Fibroblast of mammary gland (primary cell): ENCODE measurements at places on chromosomes 2 and 18.

DNA sequence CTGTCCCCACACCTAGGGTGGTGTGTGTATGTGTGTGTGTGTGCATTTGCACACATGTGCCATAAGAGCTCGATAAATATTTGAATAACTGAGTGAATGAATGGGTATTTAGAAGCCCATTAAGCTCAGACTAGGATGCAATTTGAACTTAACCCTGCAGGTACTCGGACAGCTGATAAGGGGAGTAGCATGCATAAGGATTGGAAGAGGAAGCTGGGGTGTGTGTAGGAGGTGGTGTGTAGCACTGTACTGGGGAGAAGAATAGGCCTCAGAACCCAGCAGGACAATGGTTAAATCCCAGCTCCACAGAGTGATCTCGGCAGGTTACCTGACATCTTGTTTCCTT, 1.8 kb upstream of the KCNF1 start:
- no peak for DNase-seq

GRCh38 chr2:98465456-98466226, 21.0 kb downstream of the INPP4A start:
- DNase-seq = peak; percentile 39

- no peak for DNase-seq
Measured at GRCh38 chr2:191611614-191612013, 66.3 kb upstream of the NABP1 start.

- DNase-seq = peak; percentile 3
Measured at GRCh38 chr2:86107031-86107430, 996 bp downstream of the PTCD3 start.

DNA sequence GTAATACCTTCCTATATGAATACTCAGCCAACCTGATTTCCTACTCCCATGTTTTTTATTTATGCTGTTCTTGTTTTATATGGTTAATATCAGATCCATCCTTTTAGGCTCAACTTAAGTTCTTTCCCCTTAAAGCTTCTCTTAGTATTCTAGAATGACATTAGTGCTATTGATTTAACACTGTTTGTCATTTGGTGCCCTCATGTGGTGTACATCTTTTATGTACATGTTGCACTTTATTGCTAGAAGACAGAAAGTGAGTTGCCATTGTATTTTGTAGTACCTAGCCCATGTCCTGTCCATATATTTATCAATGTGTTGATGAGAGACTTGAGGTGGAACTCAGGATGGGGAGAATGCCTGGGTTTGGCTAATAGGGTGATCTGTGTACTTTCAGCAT, 2.5 kb downstream of the HTRA2 start:
- DNase-seq = peak; percentile 76

- no peak for DNase-seq
Measured at GRCh38 chr2:185736210-185736609, 2.4 kb upstream of the FSIP2 start.

GRCh38 chr18:61991836-61992235, 99.0 kb upstream of the RNF152 start:
- no peak for DNase-seq

DNA sequence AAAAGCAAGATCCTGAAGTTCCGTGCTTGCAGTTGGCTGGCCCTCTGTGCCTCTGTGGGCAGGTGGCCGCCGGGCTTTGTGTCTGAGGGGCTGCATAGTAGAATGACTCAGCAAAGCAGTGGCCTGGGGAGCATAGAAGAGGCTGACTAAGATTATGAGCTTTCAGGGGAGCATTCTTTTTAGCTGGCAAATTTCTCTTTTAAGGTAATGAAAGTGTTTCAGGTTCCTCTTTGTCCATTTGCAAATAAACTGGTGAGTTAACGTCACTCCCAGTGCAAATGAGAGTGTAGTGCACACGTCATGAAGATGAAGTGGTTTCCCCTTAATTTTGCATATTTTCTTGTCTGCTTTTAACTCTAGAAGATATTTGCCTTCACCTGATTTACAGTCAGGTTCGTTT, 98.6 kb downstream of the BCL2L11 start:
- DNase-seq = no peak

GRCh38 chr2:58131191-58132011, 84.8 kb downstream of the VRK2 start:
- peak; percentile 84 for DNase-seq

- no peak for DNase-seq
Measured at GRCh38 chr2:22375096-22375495, 1009.9 kb upstream of the KLHL29 start.

DNA sequence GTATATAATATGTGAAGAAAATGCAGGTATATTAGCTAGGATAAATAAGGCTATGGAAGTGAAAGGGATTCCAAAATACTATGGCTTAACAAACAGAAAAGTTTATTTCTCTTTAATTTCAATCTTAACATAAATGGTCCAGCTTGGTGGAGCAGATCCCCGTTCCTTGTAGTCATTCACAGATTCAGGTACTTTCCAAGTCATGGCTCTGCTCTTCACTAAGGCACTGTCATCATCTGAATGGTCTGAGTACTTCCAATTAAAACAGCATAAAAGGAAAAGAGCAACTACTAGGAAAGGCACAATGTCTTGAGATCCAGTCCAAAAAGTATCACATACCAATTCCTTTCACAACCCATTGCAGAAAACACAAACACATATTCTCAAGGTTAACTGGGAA, 63.4 kb downstream of the OLA1 start:
- no peak for DNase-seq

DNA sequence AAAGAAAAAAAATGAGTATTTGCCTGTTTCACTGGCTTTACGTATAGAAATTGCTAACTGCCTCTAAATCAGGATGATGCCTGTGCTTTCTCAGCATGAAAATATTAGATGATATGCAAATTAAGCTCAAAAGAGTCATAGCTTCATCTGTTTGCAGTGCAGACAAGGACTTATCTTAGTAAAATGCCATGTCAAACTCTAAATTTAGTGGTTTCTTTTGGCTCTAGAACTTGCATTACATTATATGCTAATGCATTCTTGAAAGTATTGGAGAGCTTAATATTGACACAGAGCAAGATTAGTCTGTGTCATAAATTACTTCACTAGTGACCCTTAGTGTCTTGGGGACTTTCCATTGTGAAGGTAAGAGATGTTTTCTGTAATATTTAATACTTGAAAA, 1109.1 kb upstream of the NRXN1 start:
- no peak for DNase-seq

GRCh38 chr2:150554046-150554445, 66.6 kb upstream of the RND3 start:
- no peak for DNase-seq

- DNase-seq = no peak
Measured at GRCh38 chr2:239238839-239239606, 161.8 kb downstream of the HDAC4 start.

DNA sequence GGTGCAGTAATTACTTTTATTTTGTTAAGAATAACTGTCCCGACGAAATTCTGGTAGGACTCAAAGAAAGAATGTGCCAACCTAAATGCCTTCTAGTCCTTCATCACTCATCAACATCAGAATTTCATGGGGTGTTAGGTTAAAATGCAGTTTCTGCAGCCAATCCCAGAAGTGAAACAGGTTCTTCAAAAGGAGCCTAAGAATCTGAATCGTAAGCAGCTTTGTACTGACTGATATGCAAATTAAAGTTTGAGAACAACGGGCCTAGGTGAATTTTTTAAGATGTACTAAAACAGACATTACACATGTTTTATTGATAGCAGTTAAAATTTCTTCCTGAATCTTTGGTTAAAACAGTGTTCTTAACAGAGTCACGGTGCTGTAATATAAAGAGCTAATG, 140.3 kb upstream of the ZC3H15 start:
- DNase-seq = no peak

GRCh38 chr18:46398625-46399024, 258.4 kb downstream of the LOXHD1 start:
- no peak for DNase-seq

DNA sequence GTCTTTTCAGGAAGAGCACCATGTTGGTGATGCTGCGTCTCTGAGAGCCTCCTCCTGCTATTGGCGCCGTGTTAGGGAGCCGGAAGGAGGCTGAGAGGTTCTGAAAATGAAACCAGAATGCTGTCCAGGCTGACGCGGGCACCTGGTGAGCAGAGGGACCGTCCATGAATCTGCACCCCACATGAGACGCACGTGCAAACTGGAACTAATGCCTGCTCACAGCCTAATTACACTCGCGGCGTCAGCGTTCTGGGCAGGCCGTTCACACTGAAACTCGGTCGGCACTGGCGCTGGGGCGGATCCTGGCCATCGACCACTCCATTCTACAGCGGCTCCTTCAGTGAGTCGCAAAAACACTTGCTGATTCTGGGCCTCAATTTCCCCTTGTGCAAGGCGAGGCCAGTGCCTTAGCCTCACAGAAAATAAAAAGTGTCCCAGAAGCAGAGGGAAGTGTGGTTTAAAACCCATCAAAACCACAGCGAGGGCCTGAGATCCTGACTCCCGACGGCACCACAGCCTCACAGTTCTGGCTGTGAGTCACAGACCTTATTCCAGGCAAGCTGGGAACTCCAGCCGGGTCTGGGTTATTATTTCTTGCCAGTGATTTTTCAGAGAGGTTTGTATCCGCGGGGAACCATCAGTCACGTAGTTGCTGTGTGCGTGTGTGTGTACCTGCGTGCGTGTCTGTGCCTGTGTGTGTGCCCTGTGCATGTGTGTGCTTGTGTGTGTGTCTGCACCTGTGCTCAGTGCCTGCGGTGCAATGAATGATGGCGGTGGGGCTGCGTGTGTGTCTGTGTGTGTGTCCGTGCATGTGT, 49.1 kb upstream of the CTDP1 start:
- no peak for DNase-seq

DNA sequence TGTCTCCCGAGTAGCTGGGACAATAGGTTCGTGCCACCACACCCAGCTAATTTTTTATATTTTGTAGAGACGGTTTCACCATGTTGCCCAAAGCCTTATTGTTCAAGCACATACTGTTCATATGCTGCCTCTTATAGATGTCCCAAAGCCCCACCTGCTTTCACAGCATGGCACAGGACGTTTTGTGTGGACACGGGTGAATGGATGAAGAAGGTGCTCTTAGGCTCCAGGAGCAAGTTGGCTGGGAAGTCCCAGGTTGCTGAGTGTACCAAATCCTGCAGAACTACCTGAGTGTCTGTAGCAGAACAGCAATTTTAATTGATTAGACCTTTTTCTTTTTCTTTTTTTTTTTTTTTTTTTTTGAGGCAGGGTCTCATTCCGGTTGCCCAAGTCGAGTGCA, 10.5 kb upstream of the SAG start:
- no peak for DNase-seq

DNA sequence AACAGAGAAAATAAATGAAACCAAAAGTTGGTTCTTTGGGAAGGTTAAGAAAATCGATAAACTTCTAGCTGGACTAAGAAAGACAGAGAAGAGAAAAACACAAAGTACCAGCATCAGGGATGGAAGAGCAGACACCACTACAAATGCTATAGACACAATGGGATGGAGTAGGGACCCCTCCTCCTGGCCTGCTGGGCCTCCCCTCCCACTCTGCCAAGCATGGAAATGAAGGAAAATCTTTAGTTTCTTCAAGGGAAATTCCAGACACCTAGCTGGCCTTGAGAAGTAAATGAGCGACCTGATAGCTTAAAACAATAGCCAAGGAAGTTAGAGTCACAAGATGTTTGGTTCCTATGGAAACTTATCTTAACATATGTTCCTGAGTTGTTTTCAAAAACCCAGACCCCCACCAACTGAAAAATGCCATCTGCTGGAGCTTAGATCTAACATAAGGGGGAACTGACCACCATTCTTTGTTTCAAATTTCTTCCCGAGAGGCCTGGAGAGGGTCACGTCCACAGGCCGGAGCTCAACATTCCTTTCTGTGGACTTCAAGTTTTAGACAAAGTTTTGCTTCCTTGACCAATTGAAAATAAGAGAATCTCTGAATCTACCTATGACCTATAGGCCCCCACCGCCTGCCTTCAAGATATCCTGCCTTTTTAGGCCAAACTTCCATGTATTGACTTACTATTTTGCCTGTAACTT, 101.9 kb downstream of the BIN1 start:
- no peak for DNase-seq

GRCh38 chr2:197959383-197959782, 155.0 kb downstream of the PLCL1 start:
- DNase-seq = peak; percentile 7

GRCh38 chr2:99297994-99298393, 3.0 kb downstream of the LYG1 start:
- DNase-seq = peak; percentile 81

- peak; percentile 33 for DNase-seq
Measured at GRCh38 chr2:175840256-175840655, 161.8 kb downstream of the LNPK start.

DNA sequence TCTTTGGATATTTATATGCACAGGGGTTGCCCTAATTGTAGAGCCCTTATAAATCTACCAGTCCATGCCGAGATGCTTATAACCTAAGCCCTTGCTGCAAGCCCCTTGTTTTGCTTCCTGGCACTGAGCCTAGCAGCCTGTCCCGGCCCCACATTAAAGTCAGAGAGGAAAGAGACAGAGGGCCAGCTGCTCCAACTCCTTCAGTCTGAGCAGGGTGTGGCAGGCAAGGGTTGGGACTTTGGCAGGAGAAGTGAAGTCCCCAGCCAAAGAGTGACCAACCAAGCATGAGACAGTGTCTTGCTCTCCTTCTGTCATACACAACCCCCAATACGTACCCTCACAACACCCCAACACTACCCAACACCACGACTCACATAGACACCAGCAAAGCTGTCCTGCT, 54.7 kb upstream of the FZD7 start:
- no peak for DNase-seq

DNA sequence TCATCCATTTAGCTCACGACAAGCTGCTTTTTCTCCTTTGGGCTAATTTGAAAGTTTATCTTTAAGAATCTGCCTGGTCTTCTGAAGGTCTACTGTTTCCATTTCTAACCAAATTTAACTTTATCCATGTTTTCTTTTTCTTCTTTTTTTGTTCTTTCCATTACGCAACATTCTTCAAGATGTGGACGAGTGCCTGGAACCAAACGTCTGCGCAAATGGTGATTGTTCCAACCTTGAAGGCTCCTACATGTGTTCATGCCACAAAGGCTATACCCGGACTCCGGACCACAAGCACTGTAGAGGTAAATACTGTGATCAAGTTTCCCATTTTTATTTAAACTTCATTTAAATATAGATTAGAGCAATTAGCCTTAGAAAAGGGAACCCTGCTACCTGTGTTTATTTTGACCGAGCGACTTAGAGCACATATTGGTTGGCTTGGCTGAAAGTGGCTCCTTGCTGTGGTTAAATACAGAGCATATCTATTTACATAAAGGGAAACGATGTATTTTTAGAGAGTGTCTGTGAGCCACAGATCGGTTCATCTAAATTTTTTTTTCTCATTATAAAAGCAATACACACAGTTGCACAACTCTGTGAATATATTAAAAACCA, 183.4 kb upstream of the RASGRP3 start:
- DNase-seq = peak; percentile 63

- DNase-seq = no peak
Measured at GRCh38 chr2:217047209-217047608, 187.3 kb upstream of the TNP1 start.
